ENCODE measurements at places on chromosomes 5 and 9.

- DNase-seq, result no peak
Observed at GRCh38 chr5:166428264-166428803, 1863.1 kb upstream of the WWC1 start.

GRCh38 chr9:7293091-7293490 is 506.5 kb downstream of the DMAC1 start:
- DNase-seq, result no peak

- no peak for DNase-seq
Observed at GRCh38 chr9:38415856-38416255, 8.4 kb downstream of the IGFBPL1 start.

- no peak for DNase-seq
Observed at GRCh38 chr9:87503927-87504326, 6.3 kb downstream of the DAPK1 start.

DNA sequence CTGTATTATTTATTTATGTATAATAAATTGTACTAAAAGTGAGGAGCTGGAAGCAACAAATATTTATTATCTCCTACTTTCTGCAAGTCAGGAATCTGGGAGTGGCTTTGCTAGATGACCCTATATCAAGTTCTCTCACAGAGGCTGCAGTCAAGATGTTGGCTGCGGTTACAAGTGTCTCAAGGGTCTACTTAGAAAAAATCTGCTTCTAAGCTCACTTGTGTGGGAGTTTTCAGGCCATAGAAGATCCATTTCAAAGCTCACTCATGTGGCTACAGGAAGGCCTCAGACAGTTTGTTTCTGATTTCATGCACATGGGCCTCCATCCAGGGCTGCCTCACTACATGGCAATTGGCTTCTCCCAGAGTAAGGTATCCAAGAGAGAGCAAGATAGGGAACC is 551.1 kb downstream of the CAAP1 start:
- no peak for DNase-seq

- peak; percentile 93 for DNase-seq
Observed at GRCh38 chr9:137618105-137619067, at the start of gene EHMT1. TSS of gene EHMT1 (plus strand) at chr9:137619005. CDS start at chr9:137619029, 24 bp downstream.

DNA sequence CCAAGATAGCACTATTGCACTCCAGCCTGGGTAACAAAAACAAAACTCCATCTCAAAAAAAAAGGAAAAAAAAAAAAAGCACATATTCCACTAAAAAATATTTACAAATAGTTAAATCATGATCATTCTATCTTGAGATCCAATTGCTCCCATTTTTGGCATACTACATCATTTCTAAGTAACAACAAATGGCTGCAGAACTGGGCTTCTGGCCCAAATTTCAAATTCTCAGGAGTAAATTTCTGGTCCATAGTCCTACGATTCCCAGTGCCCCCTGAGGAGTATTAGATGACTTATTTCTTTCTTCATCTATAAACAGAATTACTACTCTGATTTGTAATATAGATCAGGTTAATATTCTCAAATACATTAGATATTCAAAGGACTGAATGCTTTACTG is 62.1 kb downstream of the CEMIP2 start:
- no peak for DNase-seq

- DNase-seq, result no peak
Observed at GRCh38 chr9:79014929-79015699, 556.7 kb upstream of the TLE4 start.

- DNase-seq, result peak; percentile 50
Observed at GRCh38 chr9:19229595-19230354, 718 bp upstream of the DENND4C start.

DNA sequence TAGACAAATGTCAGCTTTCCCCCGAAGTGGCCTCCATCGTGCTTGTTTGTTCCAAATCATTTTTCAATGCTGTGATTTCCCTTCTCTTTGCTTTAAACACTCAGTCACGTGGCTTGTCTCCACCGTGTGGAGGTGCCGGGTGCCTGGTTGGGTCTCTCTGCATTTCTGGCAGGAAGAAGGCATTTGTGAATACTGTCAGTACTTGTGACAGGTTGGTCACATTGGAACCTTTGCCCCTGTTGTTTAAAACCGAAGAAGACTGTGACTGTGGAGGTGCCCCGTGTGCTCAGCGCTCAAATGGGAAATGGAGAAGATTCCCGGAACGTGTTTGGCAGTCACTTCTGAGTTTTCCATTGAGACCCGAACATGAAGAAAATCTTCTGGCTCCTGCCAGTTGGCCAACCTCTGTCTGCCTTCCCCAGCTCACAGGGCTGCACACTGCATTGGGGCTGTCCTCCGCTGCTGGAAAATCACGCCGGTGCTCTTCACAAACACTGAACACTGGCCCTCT is 74.6 kb downstream of the LMNB1 start:
- no peak for DNase-seq

GRCh38 chr5:53900677-53901076 is 340.2 kb downstream of the NDUFS4 start:
- no peak for DNase-seq

Data from GM18507 (cell line).